T-helper 9 cell (primary cell): ENCODE measurements at places on chromosomes 6 and 20.

DNA sequence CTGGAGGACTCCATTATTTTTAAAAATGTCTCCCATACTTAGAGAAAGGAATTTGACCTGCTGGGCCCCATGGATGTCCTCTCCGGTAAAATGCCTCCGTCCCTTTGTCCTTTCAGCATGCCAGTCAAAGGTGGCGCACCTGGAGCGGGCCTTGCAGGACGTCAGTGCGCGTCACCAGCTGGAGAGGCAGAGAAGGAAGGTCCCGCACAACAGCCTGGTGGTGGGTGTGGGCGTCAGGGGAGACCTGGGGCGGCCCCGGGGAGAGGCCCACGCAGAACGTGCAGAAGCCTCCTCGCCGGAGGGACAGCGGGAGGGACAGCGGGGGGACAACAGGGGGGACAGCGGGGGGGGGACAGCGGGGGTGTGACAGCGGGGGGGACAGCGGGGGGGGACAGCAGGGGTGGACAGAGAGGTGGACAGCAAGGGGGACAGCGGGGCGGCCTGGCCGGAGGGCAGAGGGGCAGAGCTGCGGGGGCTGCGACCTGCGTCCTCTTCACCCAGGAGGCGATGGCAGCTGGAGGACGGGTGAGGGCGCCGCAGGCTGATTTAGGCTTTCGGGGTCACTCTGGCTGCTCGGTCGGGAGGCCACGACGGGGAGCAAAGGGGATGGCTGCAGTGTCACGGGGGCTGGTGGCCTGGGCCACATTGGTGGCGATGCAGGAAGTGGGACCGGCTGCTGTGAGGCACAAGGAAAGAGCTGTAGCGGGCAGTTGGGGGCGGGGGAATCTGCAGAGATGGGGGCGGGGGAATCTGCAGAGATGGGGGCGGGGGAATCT, 859 bp upstream of the KIF25 start:
- DNase-seq, result no peak

- no peak for DNase-seq
Measured at GRCh38 chr20:33669873-33670640, 3.3 kb downstream of the ACTL10 start.

GRCh38 chr20:19588732-19589131, 169.3 kb upstream of the RIN2 start:
- DNase-seq, result no peak

DNA sequence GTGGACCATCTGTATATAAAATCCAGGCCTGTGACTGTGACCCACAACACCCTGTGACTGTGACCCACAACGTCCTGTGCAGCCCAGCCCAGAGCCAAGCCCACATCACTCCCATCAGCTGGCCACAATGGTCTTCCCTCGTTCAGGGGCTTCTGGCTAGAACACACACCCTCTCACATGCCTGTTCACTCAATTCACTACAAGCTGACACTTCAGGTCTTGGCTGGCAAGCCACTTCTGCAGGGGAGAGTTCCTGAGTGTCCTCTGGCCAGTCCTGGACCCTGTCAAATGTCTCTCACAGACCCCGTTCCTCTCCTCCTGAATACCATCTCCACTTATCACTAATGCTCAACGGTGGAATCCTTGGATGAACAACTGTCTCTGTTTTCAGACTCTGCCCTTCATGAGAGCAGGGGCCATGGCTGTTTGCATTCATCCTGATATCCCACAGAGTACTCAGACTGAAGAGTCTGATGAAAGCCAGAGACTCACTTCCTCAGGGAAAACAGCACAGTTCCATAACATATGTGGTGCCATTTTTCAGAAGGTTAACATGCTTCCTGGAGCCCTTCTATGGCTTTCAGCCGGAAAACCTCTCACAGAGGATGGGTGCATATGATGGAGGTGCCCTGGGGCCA, 56.0 kb downstream of the MYH7B start:
- no peak for DNase-seq

- DNase-seq, result no peak
Measured at GRCh38 chr20:57114290-57115005, 152.0 kb downstream of the BMP7 start.

- DNase-seq, result no peak
Measured at GRCh38 chr6:168280899-168281245, 38.7 kb downstream of the DACT2 start.
